Activated CD8-positive, alpha-beta memory T cell treated with anti-CD3 and anti-CD28 coated beads for 24 hours (primary cell): ENCODE measurements at places on chromosomes 6 and 20.

DNA sequence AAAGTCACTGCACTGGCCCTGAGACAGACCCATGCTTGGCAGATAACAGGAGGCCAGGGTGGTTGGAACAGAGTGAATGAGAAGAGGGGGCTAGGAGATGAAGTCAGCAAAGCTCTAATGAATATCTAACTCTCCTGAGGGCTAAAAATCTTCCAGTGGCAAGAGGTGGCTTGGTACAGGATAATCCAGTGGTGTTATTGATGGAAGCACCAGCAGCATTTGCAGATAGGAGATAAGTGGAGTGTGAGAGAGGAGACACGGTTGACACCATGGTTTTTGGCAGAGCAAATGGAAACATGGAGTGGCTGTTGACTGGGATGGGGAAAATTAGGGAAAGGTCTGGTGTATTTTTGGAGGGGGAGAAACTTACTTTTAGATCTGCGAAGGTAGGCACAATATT lies 363.0 kb downstream of the ARHGAP18 start:
- DNase-seq, result no peak

DNA sequence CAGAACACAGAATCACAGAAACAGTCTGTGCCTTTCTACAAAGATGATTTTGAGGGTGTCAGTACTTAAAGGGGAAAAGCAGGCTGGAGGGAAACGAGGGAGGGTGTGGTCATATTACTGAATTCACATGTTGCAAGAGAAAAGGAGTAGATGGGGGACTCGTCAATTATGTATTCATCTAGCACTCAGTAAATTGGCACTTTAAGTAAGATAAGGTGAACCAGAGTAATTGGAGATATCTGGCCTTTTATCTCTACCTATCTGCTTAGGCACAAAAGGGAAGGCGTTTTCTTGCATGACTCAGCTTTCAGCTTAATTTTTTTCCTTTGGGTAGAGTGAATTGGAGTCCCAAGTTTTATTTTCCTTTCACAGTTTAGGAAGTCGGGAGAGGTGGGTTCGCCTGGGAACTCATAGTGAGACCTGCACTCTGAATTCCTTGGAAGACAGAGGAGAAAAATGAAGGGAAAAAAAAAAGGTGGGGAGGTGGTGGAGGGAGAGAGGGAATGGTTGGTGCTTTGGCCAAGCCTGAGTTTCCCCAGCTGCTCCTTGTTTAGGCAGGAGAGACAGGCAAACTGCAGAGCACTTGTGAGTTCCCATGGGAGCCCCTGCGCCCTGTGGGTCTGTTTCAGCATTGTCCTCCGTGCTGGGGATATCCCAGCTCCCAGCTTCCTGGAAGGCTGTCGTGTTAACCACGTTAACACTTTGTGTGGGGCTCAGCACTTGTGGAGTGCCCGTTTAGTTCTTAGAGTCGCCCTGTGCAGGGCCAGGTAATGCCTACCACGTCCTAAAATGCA lies 19.7 kb upstream of the GTSF1L start:
- no peak for DNase-seq

DNA sequence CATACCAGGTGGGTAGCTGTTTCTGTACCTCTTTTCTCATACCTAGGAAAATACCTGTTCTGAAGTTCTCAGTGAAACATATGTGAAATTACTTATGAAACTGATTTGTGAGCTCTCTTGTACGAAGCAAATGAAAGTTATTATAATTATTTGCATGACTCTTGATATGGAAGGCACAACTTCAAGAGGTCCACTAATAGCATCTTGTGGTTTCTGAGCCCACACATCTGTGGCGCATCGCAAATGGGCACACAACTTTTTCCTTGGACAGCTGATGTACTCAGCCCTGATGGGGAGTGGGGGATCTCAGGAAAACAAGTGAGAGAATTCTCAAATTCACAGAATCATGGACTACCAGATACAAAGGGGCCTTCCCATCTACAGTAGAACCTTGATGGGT lies 432.3 kb downstream of the CD83 start:
- DNase-seq, result no peak

DNA sequence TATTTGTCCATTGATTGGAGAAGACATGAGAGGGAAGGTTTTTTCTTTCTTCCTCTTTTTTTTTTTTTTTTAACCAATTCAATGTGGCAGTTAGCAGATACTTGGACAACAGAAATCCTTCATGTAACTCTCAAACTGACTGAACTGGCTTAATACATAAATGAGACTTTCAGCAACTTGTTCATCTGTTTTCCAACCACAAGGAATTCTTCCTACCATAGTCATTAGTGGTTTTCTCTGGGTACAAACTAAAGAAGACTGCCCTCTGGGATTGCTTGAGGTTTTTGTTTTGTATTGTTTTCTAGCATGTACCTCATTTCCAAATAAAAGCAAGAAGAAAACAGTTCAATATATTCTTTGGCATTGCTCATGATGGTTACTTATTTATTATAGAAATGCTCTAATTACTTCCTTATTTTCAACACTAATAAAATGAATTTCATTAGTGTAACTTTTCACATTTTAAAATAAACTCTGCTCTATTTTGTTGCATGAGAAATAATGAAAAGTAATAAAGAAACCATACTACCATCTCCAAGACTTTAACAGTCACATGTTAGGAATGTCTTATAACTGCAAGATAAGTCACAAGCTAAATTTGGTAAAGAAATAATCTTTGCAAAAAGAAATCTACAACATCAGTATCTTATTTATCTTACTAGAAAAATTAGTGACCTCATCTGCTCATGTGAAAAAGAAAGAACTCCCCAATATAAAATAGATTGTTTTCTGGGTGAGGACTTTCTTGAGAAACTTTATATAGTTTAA lies 52.0 kb downstream of the ME1 start:
- DNase-seq, result no peak

DNA sequence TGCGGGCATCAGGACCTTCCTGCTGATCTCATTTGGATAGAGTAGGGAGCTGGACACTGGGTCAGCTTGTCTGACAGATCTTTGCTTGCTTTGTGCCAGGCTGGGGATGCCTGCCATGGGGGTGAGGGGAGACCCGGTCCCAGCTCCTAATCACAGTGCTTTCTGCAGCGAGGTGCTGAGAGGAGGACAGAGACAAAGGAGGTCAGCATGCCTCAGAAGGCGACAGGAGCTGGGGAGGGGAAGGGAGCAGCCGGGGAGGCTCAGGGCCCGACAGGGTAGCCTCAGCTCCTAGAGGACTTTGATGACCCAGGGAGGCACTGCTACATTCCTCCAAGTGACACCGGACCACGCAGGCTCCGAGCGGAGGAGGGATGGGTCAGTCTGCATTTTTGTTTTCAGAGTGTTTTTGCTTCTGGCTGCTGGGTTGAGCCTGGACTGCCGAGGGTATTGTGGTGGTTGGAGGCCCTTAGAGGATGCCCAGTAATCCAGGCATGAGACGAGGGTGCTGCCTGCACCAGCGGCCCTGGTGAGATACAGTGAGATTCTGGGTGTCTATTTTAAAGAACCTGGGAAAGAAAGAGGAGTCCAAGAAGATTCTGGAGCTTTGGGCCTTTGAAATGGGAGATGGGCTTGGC lies 7.8 kb downstream of the RBM38 start:
- DNase-seq, result no peak

- DNase-seq, result no peak
Measured at GRCh38 chr6:15426901-15427300, 181.0 kb downstream of the JARID2 start.

DNA sequence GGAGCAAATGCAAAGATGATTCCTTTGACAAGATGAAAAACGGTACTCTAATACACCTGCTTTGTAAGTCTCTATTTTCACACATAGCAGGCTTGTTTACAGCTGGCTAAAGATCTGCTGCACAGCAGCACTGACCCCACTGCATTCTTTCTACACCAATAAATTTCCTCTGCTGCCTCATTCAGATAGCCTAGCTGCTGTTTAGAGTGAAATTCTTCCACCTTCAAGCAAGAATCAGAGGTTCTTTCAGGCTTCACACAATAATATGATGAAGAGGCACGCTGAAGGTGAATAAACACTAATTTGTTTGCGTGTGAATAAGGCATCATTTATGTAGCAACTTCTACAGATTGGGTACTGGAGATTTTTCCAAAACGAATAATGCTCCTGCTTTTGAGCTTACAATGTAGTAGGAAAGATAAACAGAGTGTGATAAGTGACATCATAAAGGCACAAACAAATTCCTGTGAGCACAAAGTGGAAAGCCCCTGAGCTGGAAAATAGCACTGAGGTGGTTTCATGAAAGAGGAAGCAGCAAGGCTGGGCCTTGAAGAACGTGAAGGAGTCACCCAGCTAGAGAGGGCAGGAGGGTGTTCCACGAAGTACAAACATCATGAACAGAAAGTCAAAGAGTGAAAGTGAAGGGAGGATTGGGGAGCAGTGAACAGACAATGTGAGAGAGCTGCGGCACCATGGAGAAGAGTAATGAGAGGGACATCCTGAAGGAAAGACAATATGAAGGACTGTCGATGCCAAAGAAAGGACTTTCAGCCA lies 543.4 kb downstream of the CD83 start:
- no peak for DNase-seq

DNA sequence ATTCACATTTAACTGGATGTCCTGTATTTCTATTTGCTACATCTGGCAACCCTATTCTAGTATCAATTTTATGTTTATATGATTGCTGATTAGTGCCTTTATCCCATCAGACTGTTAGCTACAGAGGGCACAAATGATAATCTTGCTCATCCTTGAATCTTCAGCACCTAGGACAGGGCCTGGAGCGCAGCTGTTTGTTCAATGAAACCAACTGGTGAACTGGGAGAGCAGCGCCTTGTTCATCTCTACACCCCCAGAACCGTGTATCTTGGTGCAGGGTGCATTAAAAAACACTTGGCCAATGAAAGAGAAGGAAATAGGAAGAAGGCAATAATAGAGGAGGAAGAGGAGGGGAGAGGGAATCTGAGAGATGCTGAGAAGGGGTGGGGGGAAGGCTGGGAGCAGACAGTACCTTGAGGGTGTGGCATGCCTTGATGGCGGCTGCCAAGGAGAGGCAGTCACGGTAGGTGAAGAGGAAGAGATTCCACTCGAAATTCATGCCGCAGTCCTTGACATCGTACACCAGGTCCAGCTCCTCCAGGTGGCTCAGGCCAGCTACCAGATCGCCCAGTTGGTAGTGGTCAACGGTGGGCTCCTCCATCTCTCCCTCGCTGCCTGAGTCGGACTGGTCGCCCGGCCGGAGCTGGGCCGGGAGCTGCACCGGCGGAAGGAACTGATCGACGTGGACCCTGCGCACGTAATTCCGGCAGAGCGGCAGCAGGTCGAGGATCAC lies 15.5 kb downstream of the TMEM151B start:
- DNase-seq, result no peak

GRCh38 chr6:37723016-37723415 lies 25.3 kb upstream of the MDGA1 start:
- DNase-seq, result no peak

DNA sequence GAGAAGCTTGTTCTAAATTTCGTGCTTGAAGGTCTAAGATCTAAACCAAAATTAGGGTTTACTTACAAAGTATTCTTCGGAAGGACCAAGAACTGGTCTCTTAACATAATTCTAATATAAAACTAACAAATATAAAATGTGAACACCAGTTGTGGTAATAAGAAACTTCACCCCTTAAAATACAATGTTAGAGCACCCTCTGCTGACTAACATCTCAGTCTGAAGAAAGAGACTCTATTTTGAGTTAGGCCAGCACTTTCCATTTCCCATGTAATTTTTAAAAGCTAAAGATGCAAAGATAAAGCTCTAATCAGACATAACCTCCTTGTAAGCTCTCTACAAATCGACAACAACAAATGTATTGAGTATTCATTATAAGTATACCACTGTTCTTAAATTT lies 24.6 kb downstream of the ATG5 start:
- no peak for DNase-seq

- no peak for DNase-seq
Measured at GRCh38 chr6:139369568-139370282, 4.7 kb downstream of the CITED2 start.

DNA sequence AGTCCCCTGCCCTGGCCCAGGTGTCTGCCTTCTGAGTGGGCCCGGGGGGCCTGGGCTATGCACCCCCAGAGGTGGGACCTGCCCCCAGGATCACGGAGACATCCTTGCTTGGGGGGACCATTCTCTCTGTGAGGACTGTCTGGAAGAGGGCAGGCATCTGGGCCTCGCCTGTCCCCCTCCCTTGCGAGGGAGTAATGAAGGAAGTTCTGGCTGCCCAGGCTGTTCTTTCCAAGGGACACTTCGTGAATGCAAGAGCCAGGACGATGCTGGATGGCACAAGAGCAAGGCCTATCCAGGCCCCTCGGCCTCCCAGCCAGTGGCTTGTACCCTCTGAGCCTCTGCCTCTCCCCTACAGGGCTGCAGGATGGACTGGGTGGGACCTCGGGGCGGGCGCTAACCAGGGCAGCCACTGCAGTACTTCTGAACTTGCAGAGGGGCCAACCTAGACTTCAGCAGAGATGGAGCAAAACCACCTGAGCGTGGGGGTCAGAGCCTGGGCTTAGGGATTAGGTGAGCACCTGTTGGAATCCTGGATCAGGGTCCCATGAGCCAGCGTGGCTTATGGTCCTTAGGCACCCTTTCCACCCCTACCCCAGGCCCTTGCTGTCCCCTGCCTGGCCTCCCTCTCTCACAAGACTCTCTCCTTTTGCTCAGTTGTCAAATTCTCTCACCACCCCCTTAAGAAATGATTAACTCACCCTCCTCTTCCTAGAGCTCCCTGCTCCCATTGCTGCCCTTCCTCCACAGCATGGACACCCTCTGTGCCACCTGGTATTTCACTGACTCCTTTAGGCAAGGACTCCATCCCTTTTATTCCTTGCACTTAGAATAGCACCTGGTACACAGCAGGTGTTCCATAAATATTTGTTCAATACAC lies 53.2 kb downstream of the CTCFL start:
- no peak for DNase-seq

DNA sequence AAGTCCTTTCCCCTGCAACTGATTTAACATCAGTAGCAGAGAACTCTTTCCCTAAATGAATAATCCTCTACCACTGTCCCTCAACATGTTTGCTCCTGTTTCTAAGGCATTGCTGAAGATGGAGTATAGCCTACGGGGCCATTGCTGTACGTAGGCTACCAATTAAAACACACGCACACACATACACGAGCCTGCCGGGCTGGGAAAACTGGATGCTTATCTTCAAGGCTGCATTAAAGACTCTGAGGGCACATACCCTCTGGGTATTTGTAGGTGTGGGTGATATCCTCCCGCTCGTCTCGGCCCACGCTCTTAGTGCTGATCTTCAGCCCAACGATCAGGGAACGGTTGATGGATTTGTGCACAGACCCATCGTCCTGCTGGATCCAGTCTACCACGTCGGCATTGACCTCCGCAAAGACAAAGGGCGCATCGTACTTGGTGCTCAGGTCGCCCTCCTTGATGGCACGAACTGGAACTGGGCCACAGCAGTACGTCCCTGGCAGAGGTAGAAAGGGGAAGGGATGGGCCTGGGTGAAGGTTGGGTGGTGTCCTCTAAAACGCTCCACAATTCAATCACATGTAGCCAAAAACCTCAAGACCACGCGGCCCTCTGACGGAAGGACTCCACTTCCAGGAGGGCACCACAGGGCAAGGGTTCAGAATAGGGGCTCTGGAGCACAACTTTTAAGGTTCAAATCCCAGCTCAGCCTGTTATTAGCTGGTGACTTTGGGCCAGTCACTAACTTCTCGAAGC lies 25.7 kb downstream of the TGM2 start:
- no peak for DNase-seq

- no peak for DNase-seq
Measured at GRCh38 chr20:42018979-42019378, 400.8 kb upstream of the CHD6 start.
